ENCODE measurements at places on chromosomes 7 and 10.

DNA sequence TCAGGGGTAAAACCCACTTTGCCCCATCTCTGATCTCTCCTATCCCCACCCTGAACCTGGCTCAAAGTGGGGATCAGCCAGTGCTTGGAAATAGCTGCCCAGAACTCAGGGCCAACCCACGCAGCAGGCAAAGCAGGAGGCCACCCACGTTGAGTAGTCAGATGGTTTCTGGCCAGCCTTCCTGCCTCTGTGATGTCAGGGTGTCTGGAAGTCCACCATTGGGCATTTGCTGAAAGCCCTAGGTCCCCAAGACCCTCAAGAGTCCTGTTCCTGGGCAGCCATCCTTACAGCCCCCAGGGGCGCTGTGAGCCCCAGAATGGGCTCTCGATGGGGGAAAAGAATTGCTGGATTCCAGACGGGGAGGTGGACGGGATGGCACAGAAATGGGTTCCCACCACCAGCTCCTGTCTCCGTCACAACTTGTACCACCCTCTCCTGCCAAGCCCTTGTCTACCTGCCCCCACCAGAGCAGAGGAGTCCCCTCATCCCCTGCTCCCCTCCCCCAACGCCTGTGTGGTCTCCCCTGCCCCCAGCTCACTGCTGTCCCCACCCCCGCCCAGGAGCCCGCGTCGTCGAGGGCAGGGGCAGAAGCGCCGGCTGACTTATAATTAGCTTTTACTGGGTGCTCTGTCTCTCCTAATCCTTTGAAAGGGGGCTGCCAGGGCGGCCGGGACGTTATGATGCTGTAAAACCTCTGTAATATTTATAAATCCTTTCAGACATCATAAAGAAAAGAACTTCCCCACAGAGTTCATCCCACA, 3.9 kb downstream of the MYL10 start:
- peak; percentile 44 for DNase-seq

DNA sequence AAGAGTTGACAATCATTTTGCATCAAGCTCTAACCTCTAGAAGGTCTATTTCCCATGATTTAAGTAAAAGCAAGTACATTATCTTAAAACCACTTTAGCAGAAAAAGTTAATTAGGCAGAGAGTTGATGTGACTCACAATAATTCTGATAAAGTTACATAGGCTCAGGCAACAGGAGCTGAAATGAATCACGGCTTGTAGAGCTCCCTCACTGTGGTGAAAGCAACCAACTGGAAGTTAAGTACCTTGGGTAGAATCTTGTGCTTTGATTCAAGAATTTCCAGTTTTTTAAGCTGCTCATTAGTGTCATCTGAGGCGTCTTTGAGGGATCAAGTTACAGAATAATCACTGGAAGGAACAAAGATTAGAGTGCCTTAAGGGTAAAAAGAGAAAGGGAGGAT, 68.9 kb upstream of the NFE2L3 start:
- DNase-seq: peak; percentile 28

DNA sequence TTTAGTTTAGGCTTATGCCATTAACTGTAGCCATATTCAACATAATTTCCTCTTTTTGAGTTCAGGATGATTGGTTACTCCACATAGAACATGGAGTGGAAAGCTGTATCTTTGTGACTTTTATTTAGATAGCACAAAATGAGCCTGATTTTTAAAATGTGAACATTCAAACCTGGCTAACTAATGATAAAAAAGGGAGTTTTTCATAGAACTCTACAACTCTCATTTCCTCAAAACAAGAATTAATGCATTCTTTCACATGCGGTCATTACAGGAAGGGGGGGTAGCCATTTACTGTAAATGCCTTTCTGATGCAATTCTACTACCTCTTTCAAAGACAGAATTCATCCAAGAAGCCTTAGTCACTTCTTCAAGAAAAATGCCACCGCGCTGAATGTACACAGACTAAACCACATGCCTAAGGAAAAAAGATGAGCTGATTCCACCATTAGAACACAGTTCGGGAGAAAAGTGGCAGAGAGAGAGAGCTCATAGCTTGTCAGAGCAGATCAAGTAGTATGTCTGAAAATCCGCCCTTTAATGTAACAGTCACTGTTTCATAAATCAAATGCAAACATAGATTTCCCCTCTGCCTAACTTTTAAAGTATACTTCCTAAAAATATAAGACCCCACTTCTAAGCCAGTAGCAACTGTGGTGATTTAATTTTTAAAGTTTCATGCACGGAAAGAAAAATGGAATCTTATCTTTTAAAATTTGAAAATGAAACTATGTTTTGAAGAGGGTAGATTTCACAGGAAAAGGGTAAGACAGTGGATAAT, 226.4 kb upstream of the KLF14 start:
- peak; percentile 98 for DNase-seq

GRCh38 chr10:77428691-77429395, 208.8 kb downstream of the KCNMA1 start:
- DNase-seq: peak; percentile 91

DNA sequence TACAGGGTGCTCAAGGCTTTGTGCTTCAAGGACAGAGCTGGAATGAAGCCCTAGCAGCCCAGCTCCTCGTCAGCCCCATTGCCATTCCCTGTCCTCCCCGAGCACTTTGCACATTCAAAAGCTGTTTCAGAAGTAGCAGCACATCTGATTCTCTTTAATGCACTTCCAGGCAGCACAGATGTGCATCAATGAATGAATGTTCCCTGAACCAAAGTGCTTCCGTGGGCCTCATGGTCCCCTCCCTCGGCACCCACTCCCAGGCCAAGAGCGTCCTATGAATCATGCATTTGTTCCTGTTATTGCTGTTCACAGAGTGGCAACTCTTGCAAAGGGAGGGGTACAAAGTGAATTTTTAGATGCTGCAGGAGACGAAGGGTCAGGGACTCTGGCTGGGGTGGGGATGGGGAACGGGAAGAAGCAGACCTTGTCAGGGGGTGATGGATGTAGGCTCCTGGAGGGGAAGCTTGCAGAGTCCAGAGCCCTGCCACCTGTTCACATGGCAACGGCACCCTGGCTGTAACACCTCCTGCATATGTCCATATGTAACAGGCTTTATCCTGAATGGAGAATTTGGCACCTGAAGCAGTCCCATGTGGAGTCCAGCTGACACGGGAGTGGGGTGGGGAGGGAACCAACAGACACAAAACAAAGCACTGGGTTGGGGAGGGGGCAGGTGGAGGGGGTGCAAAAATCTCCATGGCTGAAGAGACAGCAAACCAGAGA, 62.2 kb upstream of the BAIAP2L1 start:
- DNase-seq: no peak

- no peak for DNase-seq
Measured at GRCh38 chr10:1685699-1686490, 51.4 kb downstream of the ADARB2 start.

- DNase-seq: peak; percentile 59
Measured at GRCh38 chr10:63901881-63902280, 380.7 kb downstream of the REEP3 start.

- DNase-seq: peak; percentile 16
Measured at GRCh38 chr10:27783660-27784059, 38.0 kb upstream of the MKX start.

DNA sequence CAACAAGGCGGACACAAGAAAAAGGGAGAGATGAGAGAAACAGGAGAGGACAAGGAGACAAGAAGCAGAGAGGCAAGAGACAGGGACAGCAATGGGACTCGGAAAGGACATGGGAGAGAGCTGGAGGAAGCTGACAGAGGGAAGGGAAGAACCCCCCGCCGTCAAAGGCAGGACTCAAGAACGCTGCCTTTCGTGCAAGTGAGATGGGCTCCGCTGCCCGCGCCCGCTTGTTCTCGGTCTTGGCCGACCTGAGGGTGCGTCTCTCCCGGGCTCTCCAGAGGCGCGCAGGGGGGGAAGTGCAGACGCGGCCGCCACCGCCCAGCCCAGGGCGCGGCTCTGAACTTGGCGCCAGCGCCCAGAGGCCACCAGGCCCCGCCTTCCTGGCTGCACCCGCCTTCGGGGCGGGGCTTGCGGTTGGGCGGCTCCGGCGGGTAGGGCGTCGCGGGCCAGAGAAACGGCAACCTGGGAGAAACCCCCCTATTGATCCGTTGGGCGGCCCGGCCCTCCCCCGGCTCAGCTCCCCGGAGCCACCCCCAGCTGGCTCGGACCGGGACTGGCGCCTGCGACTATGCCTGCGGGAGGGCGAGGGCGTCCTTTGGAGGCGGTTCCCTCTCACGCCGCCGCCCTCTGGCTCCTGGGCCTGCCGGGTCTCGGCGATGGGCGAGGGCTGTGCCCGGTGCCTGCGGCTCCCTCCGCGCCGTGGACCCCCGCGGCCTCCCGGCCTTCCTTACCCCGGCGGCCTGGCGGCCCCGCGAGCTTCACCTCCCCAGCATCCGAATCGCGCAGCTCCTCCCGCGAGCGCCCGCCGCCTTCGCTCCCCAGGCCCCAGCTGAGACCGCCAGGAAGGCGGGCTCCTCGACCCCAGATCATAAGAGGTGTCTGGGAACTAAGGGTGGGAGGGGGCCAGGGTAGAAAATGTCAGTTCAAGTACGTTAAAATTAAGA, 2.2 kb upstream of the ANTXRL start:
- peak; percentile 89 for DNase-seq

DNA sequence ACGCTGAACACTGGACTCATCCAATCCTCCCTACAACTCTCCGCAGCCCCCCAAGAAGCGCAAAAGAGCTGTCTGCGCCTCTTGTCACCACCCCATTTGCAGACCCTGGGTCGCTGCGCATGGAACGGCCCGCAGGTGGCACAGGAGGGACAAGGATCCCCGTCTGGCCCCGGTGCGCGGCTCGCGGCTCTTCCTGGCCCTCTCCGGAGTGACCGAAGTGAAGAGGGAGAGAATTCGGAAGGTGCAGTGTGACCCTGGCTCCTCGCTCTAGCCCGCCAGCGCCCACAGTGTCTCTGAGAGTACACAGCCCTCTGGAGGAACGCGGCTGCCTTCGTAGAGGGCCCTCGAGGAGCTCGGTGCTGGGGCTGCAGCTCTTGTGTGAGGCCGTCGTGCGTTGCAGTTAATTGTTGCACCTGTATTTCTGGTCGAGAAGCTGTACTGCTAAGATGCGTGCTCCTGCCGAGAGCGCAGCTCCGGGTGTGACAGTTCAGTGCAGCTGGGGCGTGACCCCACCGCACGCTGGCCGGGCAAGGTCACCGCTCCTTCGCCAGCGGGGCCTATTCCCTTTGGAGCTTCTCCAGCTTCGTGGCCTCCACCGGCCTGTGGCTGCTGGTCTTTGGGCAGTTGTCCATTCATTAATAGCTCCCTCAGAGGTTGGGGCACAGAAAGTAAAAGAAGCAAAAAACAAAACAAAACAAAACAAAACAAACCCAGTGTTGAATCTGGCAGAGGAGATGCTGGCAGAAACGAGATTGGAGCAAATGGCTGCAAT, 119.0 kb downstream of the SEC23IP start:
- no peak for DNase-seq

DNA sequence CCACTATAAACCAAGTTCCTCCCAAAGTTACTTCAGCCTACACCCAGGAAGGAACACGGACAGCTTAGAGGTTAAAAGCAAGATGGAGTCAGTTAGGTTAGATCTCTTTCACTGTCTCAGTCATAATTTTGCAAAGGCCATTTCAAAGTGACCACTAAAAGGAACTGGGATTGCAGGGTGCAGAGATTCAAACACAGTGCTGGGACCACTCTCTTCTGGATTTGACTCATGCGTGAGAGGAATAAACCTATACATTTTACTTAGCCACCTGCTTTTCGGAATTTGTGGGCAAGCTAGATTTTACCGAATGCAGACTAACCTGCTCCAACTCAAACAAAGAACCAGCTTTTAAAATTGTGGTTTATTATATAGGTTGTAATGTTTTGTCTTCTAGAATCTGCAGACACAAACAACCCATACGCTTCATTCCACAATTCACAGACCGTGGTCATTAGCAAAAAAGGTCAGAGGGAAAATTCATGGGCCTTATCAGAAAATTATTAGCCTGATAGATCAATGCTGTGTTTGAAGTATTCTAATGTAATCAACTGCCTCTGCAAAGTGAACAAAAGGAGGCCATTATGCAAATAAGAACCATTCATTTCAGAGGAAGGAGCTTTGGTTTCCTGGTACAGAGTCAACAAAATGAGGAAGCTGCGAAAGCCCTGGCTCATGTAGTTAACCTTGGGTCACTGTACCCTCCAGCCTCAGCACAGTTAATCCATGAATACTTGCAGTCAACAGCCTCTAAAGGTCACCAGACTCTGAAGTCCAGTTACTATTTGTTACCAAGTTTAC, 342.7 kb upstream of the KLF6 start:
- DNase-seq: peak; percentile 8

Measured in adipocyte (in vitro differentiated cells).